ENCODE measurements at places on chromosomes 1 and 21. TPM values are rescaled to one million over a fixed set of nuclear protein-coding genes. Genes with fewer than 3 reads are reported as not detected.

GRCh38 chr21:40335704-40336103 lies 468.5 kb downstream of the PCP4 start:
- H3K4me1 ChIP-seq, result no peaks in the 10 kb centered on the region
- no peaks in the 10 kb centered on the region for H3K36me3 ChIP-seq
- no peaks in the 10 kb centered on the region for H3K27me3 ChIP-seq
- no peak for DNase-seq

GRCh38 chr1:36542962-36543515 lies 60.3 kb upstream of the CSF3R start:
- no peaks in the 10 kb centered on the region for H3K36me3 ChIP-seq
- no peak for DNase-seq
- no peak overlapping the region for H3K4me3 ChIP-seq
- H3K27me3 ChIP-seq, result no peaks in the 10 kb centered on the region
- no peaks in the 10 kb centered on the region for H3K4me1 ChIP-seq
- H3K27ac ChIP-seq, result no peak overlapping the region

GRCh38 chr1:112054510-112054909 lies 65.0 kb upstream of the KCND3 start:
- H3K36me3 ChIP-seq, result no peaks in the 10 kb centered on the region

DNA sequence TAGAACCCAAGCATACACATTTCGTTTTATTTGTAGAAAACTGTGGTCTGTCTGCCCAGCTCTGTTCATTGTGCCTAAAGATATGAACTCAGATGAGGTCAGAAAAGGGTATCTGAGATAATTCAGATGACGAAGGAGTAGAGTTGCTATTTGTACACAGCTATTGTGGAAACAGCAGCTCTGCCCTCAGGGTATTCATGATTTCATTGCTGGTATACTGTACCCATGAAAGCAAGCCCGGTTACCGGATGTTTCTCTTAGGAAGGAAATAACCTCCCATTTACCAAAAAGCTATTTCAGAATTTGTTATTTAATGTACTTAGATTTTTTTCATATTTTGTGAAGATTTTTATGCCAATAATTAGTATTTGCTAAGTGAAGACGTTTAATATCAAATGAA lies 37.8 kb downstream of the SMAP2 start:
- H3K27ac ChIP-seq, result no peak overlapping the region
- DNase-seq, result no peak
- H3K27me3 ChIP-seq, result no peaks in the 10 kb centered on the region
- H3K36me3 ChIP-seq, result no peaks in the 10 kb centered on the region

- DNase-seq, result no peak
- H3K27ac ChIP-seq, result no peak overlapping the region
- no peaks in the 10 kb centered on the region for H3K4me1 ChIP-seq
- H3K36me3 ChIP-seq, result no peaks in the 10 kb centered on the region
Observed at GRCh38 chr1:47983691-47984090, 13.5 kb downstream of the TRABD2B start.

GRCh38 chr21:15421441-15421881 lies 308.3 kb upstream of the USP25 start:
- no peaks in the 10 kb centered on the region for H3K27me3 ChIP-seq
- no peaks in the 10 kb centered on the region for H3K4me1 ChIP-seq
- H3K36me3 ChIP-seq, result no peaks in the 10 kb centered on the region
- DNase-seq, result no peak

The VSIG8 gene
- not detected for total RNA-seq

The TMEM240 gene
- 1.0 TPM for total RNA-seq

The CLDN19 gene
- total RNA-seq, result not detected

The DNM3 gene
- total RNA-seq, result 0.54 TPM

Measured in pancreas (tissue), 10 donors.